ENCODE measurements at places on chromosomes 12 and 14.

GRCh38 chr12:117334855-117335587 is 26.4 kb downstream of the NOS1 start:
- DNase-seq, result no peak

DNA sequence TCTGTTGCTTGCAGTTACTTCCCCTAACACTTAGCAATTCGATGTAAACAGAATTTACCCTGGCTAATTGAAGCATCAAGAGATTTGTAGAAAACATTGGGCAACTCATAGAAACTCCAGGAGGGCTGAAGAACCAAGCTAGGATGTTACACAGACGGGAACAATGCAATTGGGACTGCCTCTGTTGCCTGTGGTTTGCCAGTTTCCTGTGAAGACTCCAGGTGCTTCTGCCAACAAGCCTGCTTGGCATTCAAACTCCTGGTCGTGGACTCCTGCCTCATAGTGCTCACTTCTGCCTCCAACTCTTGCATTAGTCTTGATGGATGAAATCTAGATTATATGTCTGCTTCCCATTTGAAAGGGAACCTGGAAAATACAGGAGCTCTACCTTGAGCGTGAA is 246.0 kb downstream of the BMP4 start:
- no peak for DNase-seq

GRCh38 chr12:42735861-42736361 is 146.4 kb upstream of the PRICKLE1 start:
- DNase-seq, result no peak

- DNase-seq, result no peak
These were observed 1.4 kb upstream of the DNAJC14 start for GRCh38 chr12:55830601-55831446.

DNA sequence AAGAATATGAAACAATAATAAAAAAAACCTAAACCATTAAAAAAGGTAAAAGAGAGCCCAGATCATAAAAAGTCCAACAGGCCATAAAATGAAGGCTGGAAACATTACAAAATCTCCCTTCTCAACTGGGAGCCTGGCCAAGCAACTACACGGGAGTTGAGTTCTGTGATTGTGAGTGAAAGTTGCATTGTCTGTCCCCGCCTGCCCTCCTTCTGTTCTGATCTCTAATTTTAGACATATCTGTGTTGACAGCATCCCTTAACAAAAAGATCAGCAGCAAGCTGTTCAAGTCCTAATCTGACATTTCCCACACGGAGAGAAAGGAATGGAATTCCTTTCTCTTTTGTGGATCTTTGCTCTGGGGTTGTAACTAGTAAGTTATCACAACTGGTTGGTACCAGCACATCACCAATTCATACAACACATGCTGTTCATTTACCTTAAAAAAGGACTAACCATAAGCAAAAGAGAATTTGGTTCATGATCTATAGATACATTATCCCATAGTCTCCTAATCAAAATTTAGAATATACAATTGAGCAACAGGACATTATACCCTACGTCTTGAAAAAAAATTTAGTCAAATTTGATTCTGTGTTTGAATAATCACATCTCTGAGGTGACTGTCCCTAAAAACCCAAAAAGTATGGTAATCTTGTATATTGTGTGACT is 205.1 kb upstream of the GZMB start:
- no peak for DNase-seq
